ENCODE measurements at places on chromosomes 13 and 19.
A peak's percentile ranks its signal among the peaks of the same experiment; 100 is the strongest.

DNA sequence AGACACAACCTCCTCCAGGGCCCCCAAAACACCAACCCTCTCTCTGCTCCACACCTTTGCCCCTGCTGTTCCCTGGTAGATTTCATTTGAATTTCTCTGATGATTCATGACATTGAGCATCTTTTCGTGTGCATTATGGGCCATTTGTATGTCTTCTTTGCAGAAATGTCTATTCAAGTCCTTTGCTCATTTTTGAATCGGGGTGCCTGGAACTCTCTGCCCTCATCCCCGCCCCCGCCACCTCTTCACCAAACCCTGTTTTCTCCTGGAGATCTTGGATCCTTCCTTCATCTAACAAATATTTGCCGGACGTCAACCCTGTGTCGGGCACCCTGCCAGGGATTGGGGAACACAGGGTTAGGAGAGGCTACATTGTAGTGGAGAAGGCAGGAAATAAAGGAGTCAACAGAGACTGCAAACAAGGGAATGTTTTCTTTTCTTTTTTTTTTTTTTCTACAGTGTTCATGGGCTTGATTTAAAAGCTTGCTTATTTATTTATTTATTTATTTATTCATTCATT is 25.5 kb upstream of the SLC1A5 start:
- DNase-seq = peak; percentile 44

DNA sequence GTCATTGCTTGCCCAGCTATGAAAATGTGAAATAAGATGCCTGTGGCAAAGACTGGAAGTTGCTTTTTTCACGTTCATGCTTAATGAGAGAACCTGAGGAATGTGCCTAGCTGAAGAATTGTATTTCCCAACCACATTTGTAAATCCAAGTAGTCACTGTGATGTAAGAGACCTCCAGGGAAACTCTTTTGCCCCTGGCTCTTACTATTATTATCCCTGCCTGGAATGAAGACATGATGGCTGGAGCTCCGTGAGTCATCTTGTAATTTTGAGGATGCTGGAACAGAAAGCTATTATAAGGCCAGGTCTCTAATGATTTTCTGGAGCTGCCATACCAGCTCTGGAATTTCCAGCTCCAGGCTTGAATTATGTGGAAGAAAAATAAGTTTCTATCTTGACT is 894.3 kb downstream of the DIAPH3 start:
- DNase-seq = peak; percentile 95

GRCh38 chr19:33157906-33158305 is 26.0 kb downstream of the WDR88 start:
- DNase-seq = no peak

- no peak for DNase-seq
These were observed 39.2 kb upstream of the MIR17HG start for GRCh38 chr13:91308299-91308698.

- DNase-seq = peak; percentile 36
These were observed 303.6 kb upstream of the ZNF507 start for GRCh38 chr19:32041681-32042292.

DNA sequence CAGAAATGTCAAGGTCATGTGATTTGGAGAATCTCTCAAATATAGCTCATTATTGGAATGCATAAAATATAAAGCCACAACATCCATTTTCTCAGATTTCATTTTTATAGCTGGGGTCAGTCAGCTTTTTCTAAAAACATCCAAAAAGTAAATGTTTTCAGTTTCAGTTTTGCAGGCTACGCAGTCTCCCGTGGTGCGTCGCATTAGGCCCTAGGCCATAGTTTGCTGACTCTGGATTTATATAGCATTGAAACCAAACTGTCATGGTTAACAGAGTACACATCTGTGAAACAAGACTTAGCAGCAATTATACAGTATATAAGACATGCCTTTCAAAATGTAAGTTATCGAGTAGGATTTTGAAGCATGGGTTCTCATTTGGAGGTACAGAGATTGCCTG is 140.0 kb downstream of the IRS2 start:
- DNase-seq = no peak

- DNase-seq = peak; percentile 19
These were observed 65.6 kb downstream of the WASF3 start for GRCh38 chr13:26623125-26623524.

- no peak for DNase-seq
These were observed 290.9 kb downstream of the KCNRG start for GRCh38 chr13:50306156-50306555.

DNA sequence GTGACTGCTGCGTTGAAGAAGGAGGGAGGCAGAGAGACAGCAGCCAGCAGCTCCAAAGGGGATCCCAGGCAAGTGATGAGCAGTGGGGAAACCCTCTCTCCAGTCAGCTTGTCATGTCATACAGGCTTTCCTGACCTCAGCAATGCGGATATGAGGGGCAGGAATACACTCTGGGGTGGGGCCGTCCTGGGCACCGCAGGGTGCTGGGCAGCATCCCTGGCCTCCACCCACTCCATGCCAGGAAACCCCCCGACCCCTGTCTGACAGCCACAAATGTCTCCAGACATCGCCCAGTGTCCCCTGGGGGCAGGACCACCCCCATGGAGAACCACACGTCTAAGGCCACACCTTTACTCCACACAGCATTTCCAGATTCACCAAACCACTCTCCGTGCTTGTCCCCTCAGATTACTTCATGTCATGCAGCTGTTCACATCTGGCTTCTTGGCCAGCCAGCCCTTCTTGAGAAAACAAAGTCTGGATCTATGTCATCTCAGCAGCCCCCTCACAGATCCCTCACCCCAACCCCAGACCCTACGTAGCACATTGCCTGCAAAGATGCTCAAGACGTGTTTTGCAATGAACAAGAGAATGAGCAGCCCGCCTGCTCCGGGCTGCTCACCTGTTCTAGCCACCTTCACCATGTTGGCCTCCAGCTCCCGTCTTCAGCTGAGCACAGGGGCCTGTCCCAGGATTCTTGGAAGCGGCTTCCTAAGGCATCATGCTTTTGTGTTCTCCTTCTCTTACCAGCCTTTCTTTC is 46.5 kb downstream of the RFX2 start:
- DNase-seq = no peak

DNA sequence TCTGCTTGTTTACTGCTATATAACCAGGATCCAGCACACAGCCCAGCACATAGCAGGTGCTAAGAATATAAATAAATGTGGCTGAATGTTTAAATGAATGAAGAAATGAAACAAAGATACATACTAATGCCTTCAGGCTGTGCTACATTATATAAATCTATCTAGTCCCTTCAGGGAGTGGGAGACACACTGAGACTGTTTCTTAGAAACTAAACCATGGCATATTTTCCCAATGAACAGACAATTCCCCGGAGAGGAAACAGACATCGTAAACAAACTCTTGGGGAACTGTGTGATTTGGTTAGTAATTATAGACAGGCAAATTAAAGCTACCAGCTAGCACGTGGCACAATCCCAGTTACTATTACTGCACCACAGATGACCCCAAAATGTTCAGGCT is 9.7 kb upstream of the FEM1A start:
- DNase-seq = no peak

DNA sequence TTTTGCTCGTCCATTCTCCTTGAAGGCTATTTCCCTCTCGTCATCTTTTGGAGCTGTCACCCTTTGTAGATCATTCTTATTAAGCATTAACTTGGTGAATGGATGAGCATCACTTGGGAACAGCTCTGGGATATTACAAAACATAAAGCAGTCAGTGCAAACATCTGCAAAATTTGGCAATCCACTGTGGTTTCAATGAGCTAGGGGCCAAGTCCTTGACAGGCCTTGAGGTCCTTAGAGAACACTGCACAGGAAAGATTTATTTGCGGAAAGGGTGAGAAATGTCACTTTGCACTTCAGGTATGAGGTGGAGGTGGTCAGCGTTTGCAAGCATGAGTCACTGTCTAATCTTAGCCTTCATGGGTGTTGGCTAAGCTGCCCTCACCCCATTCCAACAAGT is 239.7 kb upstream of the MAB21L1 start:
- DNase-seq = peak; percentile 55

DNA sequence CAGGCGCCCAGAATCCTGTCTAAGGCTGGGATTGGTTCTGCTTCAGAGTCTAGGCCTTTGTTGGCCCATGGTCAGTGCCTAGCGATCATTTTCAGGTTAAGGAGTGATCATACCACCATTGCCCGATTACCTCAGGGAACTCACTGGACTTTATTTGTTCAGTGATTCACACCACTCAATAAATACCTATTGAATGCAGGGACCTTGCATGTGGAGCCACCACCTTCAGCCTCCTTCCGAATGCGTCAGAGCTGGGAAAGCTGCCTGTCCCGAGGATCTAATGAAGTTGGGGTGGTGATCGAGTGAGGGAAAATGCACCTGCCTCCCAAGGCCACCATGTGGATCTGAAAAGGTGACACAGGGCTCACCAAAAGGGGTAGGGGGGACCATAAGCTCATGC is 40.0 kb upstream of the POU2F2 start:
- no peak for DNase-seq

DNA sequence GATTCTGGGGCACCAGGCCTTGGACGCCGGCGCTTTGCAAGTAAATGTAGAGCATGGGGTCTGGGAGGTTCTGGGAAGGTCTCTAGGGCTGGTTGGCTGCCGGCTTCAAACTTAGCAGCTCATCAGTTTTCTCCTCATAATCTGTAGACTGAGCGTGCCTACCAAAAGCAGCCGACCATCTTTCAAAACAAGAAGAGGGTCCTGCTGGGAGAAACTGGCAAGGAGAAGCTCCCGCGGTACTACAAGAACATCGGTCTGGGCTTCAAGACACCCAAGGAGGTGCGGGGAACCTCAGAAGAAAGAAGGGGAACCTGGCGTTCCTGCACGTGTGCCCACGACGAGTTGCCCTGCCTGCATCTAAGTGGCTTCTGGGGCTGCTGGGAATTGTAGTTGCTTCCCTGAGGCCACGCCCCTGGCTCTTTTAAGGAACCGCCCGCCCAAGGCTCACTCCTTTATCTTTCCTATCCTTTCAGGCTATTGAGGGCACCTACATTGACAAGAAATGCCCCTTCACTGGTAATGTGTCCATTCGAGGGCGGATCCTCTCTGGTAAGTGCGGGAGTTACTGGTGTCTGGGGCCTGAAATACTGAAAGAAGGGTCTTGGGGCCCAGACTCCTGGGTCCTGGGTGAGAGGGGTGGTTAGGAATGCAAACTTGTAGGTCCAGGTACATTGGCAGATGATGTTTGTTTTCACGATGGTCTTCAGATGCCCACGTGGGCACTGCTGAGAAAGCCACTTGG is 984 bp downstream of the RPS11 start:
- peak; percentile 59 for DNase-seq

DNA sequence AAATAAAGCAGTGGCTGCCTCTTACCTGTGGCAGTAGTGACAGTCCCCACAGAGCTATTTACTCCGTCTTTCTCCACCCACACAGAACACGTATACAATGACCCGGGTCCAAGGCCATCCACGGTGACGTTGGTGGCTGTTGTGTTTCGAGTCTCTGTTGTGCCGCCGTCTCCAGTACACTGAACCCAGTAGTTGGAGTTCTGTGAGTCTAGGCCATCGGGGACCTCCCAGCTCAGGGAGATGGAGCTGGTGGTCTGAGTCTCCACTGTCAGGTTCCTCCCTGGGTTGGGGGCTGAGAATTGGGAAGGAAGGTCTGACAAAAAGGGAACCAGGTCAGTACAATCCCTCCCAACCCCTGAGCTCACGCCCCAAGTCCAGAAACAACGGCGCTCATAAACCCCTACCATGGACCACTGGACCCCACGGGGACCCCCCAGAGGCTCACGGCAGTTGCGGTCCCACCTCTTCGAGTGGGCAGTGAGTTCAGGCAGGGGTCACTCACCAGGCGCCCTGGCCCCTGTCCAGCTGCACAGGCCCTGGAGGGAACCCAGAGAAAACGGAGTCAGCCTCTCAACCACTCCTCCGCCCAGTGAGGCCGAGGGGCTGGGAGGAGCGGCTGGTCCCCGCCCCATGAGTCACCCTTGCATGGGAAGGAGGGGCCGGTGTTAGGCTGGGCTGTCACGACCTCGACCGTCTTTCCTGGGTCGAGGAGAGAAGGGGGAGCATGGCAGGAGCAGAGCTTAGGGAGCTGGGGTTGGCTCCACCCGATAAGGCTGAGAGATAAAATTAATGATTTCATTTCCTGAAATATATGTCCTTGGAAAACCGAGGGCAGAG is 2.4 kb downstream of the PTPRH start:
- DNase-seq = peak; percentile 90

- peak; percentile 83 for DNase-seq
These were observed 9.5 kb upstream of the INSL3 start for GRCh38 chr19:17830567-17831418.

- no peak for DNase-seq
These were observed 32.8 kb downstream of the PEPD start for GRCh38 chr19:33488826-33489225.

DNA sequence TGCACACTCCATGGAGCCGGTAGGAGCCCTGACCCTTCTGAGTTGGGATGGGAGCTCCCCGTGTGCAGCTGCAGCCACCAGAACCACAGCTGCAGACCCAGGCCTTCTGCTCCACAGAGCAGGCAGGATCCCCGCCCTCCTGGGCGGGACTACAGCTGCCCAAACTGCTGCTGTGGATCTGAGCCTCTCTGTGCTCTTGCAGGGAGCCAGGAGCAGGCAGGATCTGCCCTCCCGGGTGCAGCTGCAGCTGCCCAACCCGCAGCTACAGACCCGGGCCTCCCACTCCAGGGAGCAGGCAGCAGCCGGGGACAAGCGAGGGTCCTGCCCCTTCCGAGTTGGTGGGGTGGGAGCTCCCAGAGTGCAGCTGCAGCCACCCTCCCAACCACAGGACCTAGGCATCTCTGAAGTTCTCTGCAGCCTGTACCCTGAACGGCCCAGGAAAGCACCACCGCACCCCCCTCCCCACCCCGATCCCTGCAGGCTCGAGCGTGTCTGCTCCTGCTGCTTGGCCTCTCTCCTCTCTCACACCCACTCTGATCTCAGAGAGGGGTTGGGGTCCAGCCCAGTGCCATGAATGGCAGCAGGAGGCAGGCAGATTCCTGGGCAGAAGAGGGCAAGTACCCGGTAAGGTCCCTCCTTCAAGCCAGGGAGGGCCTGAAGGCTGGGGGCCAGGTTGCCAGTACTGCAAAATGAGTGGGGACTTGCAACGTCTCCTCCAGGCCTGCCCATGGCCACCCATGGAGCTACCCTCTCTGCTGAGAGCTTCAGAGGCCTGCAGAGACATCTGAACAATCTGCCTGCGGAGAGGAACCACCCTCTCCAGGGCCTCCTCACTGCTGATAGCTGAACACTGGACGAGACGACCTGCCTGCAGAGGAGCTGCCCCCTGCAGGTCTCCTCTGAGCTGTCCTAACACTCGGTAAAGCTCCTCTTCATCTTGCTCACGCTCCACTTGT is 16.4 kb upstream of the EMP3 start:
- peak; percentile 47 for DNase-seq

Measured in fibroblast of skin of right biceps (primary cell).